ENCODE measurements at places on chromosomes 5 and 9.

DNA sequence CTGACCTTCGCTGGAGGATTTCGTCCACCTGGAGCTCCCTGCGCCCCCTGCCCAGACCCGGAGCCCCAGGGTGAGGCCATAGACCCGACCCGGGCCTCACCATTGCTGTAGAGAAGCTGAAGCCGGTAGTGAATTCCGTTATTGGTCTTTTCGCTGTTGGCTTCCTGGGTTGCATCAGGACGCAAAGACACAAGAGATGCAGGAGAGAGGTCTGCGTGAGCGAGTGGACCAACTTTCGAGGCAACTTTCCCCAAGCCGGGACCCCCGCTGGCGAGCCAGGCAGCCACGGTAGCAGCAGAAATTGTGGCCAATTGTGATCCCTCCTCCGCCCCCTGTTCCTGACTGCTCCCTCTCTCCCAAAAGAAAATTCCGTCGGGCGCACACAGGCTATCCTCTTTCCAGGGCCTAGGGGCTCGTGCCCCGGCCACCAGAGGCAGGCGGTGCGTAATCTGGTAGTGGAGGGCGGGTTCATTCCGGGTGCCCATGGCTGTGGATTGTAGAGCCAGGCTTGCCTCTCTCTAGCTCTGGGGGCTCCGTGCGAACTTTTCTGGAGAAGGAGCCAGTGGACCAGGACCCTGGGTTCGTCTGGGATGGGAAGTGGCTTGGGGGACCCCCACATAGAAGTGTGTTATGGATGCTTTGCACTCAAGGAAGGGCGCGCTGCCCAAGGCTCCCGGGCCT, 3.3 kb downstream of the EBF1 start:
- no peak for DNase-seq

GRCh38 chr5:113325054-113325453, 109.7 kb downstream of the TSSK1B start:
- DNase-seq = no peak

DNA sequence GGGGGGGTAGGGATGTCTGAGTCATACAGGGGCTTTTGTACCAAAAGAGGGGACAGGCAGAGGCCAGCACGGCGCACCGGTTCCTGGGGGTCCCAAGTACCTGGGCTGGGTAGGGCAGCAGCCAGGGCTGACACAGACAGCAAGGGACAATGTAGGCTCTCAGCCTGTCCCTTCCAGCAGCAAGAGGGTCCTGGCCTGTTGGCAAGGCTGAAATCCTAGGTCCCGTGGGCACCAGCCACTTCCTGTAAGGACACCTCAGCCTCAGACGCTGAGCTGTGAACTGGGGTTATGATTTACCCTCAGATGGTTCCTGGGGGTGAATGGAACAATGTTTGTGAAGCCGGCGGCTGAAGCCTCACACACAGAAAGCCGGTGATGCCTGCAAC, 41.3 kb downstream of the NACC2 start:
- DNase-seq = no peak

DNA sequence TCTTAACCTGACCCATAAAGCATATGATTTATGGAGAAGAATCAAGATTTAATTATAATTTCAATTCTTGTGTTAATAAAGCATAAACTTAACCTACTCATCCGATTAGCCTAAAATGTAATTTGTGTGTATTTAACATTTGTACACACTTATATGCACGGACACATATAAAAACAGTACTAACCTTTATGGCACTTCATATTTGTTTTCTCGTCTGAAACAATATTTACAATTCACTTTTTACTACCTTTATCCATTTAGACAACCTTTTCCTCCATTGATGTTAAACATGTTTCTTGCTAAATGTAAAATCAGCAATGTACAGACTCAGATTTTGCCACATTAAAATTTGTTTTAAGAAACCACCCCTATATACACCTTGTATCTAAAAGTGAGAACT, 22.8 kb downstream of the MEGF10 start:
- no peak for DNase-seq

- DNase-seq = no peak
Measured at GRCh38 chr5:73296772-73297171, 123.8 kb downstream of the TMEM174 start.

GRCh38 chr5:139394654-139395566, at the start of gene PROB1:
PROB1 (minus strand) TSS chr5:139395104; CDS start chr5:139395081, 23 bp downstream.
- DNase-seq = no peak

- DNase-seq = no peak
Measured at GRCh38 chr9:91813176-91813795, 136.7 kb downstream of the ROR2 start.

- DNase-seq = no peak
Measured at GRCh38 chr5:154403776-154404387, 41.9 kb upstream of the SAP30L start.

GRCh38 chr9:114027863-114028465, 50.1 kb downstream of the AMBP start:
- no peak for DNase-seq

DNA sequence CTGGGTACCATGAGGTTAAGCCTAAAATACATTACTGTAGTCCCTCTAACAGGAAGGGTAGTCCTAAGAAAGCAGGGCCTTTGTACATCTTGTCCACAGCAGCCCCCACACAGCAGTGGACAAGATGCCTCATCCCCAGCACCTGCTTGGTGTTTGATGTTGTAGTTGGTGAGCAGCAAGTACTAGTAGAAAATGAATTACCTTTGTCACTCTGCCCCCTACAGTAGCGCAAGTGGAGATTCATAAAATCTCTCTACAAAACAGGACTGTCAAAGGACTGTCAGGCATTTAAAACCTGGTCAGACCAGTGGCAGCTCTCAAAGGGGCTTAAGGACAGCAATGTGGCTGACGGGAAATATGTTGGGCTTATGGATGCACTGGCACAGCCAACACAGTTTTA, 122.5 kb downstream of the TMEM174 start:
- peak; percentile 8 for DNase-seq

DNA sequence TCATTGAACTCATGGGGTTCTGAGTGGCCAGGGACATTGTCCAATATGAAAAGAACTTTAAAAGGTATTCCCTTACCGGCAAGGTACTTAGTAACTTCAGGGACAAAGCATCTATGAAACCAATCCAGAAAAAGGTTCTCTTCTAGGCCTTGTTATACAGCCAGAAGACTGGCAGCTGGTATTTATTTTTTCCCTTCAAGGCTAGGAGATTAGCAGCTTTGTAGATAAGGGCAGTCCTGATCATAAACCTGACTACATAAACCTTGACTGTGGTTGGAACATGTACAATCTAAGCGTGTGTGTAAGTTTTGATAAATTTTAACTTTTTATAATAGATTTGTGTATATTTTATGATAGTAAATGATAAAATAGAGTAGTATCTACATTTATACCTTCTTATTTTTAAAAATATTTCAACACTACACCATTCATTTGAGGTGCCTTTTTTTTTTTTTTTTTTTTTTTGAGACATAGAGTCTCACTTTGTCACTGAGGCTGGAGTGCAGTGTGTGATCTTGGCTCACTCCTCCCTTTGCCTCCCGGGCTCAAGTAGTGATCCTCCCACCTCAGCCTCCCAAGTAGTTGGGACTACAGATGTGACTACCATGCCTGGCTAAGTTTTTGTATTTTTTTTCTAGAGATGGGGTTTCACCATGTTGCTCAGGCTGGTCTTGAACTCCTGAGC, 24.5 kb downstream of the RANBP17 start:
- no peak for DNase-seq

DNA sequence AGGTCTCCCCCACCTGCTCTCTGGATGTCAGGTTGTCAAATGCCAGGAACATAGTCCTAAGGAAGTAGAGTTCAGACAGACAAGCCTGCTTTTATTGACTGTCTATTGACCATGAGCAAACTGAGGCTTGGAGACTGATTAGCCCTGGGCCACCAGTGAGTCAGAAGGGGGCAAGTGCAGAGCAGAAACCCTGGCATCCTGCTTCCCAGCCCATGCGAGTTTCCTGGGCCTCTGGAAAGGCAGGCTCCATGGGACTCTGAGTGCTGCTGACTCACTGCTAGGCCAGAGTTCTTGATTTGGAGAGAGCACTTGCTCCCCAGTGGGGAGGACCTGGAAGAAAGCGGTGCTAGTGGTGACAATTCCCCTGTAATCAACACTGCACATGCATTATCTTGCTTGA, 2.8 kb upstream of the HBEGF start:
- no peak for DNase-seq

DNA sequence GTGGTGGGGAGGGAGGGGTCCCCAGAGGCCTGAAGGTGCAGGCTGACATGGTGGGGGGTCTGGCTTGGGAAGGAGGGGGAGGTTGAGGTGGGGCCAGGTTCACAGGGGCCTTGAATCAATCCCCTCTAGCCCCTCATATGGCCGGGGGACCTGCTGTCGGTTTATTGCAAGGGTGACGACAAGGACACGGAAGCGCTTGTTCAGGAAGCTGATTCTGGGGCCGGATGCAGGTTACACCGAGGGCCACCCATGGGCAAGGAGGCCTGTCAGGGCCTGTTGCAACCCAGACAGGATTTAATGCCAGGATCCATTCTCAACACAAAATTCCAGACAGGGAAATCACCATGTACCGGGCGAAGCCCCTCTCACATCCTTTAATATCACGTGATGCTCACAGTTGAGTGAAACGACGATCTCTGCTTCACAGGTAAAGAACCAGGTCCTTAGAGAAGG, 41.6 kb upstream of the SYNPO start:
- DNase-seq = no peak

DNA sequence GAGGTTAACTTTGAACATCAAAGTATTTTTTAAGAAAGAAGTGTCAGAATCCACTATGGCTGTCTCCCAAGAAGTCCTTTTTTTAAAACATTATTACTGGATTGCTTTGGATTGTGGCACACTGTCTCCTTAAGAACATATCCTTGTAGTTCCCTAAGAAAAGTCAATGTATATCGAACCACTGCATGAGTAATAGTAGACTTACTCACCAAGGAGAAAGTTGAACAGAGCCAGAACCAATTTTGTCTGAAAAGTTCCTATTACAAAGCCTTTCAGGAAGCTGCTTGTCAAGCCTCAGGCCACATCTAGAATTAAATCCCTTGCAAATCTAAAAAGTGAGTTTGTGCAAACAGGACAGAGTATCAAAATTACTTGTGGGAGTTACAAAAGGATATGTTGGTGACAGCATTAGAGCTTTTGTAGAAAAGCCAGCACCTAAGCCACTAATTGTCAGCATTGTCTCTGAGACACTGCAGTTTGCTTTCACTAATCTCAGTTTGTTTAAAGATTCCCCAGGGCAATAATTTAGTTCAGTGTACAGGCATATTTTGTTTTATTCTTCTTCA, 195.4 kb downstream of the MPDZ start:
- DNase-seq = no peak

DNA sequence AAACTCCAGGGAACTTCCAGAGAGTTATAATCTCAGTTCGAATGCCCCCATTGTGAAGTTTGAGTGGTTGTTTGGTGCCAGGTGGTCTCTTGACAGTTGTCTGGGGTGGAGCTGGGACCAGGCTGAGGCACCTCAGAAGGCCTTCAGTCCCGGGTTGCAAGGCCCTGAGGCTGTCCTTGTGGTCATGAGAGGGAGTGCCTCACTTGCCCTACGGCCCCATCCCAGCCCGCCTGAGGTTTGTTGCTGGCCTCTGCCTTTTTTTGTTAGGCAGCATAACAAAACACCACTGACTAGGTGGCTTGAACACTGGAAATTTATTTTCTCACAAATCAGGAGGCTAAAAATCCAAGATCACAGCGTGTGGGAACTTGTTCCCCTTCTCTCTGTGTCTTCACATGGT, 73.0 kb upstream of the PAPPA start:
- no peak for DNase-seq

All from activated CD4-positive, alpha-beta T cell treated with anti-CD3 and anti-CD28 coated beads, Interleukin-10, Interleukin-2, amounts not matched to agents 100 ng/mL and 50 ng/mL, durations not matched to agents 16 hours and 8 hours (primary cell).